ENCODE measurements at places on chromosomes 5 and 9.

DNA sequence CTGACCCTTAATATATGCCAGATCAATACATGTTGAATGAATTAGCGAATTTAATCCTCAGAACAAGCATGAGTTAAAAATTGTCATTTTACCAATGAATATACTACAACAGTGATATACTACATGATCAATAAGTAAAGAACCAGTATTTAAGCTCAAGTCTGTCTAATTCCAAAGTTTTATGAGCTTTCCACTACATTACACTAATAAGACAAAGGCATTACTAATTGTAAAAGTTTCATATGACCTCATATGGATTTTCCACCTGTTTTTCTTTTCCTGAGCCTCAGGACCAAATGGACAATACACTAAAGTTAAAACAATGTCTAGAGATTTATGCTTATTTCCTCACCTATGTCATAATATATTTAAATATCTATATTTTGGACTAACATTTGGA is 80.8 kb downstream of the OXCT1 start:
- no peak for DNase-seq

- DNase-seq, result no peak
Observed at GRCh38 chr9:83754383-83754977, 46.7 kb upstream of the UBQLN1 start.

- DNase-seq, result no peak
Observed at GRCh38 chr9:89529243-89530035, 31.5 kb upstream of the SEMA4D start.

GRCh38 chr9:116336133-116336862 is 182.7 kb downstream of the PAPPA start:
- no peak for DNase-seq
